RKO (cell line): ENCODE measurements at places on chromosomes 3 and 15.

DNA sequence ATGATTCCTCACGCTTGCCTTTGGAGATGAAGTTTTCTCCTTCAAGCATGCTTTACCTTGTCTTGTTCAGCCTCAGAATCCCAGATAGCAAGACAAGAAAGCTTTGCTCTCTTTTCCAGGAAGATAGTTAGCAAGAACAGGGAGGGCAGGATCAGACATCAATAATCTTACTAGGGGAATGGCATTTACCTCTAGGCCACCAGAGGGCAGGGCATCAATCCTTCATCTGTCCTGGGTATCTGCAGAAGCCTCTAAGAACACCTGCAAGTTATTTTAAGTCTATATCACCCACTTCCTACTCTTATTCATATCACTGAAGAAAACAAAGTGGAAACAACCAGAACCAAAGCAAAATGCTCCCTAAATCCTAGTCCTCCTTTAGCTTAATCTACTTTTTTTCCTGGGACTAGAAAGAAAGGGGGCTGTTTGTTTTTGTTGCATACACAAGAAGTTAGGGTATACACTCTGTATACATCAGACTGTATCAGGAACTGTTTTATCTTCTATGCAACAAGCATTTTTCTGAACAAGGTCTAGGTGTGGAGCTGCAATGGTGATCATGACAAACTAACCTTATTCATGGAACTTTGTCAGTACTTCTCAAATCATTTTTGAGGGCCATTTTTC is 862.5 kb downstream of the CADM2 start:
- peak; percentile 60 for DNase-seq

DNA sequence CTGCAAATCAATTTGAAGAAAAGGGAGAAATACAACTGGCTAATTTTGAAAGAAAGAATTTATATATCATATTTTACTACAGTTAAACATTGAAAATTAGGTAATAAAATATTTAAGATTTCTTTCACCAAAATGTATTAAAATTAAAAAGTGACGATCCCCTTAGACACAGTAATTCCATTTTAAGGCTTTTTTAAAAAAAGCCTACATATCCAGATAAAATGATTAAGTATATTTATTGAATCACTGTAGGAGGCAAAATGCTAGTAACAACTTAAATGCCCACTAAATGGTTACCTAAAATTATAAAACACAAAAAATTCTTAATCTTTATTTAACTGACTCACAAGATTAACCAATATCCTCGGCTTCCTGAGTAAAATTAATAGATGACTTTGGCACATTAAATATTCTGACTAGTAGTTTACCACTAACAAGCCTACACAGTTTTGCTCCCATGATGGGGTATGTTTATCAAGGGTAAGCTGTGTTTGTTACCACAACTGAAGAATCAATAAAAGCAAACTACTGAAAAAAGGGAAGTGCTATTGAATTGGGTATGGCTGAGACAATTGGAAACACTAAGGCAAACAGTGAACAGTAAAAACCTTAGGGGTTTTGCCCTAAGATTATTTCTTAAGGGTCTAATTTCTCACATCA is 28.4 kb downstream of the ANKRD28 start:
- DNase-seq: no peak

GRCh38 chr3:30661098-30661873 is 54.9 kb downstream of the TGFBR2 start:
- DNase-seq: no peak

- DNase-seq: no peak
Observed at GRCh38 chr3:67704322-67704721, 49.9 kb upstream of the SUCLG2 start.

DNA sequence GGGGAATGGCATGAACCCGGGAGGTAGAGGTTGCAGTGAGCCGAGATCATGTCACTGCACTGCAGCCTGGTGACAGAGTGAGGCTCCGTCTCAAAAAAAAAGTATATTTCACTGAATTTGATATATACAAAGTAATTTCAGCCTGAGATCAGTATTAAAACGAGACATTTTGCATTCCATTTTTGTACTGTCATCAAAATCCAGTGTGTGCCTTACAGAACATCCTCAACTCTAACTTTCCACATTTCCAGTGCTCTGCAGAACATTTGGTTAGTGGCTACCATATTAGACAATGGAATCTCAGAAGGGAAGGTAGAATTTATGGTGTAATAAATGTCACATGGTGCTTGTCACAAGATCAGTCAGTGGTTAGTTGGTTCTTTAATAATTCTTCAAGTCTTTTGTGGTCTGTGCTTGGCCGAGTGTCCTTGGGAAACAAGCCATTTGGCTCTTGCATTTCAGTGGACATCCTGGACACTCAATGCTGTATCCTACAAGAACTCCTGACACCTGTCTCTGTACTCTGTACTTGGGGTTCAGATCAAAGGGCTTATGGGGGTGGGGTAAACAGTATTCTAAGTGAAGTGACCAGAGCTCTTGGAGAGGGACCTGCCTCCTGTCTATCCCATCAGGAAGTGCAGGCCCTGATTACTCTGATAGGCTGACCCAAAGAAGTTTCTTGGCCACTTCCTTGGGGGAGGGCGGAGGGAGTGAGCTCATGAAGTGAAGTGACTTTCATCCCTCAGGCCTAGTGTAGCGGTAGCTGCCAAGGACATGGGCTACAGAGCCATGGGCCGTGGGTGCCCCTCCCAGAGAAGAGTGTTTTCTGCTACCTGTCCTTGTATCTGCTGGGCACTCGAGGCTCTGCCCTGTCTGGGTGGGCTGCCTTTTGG is 3.7 kb downstream of the ACVR2B start:
- DNase-seq: no peak

DNA sequence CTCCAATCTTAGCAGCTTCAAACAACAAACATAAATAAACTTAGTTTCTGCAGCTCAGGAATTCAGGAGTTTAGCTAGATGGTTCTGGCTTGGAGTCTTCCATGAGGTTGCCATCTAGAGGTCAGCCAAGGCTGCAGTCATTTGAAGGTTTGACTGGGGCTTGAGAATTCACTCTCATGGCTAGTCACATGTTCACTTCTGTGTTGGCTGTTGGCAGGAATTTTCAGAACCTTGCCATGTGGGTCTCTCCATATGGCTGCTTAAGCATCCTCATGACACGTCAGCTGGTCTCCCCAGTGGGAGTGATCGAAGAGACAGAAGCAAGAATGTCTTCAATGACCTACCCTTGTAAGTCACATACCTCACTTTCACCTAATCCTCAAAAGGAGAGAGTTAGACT is 269.2 kb upstream of the CNTN3 start:
- peak; percentile 46 for DNase-seq

DNA sequence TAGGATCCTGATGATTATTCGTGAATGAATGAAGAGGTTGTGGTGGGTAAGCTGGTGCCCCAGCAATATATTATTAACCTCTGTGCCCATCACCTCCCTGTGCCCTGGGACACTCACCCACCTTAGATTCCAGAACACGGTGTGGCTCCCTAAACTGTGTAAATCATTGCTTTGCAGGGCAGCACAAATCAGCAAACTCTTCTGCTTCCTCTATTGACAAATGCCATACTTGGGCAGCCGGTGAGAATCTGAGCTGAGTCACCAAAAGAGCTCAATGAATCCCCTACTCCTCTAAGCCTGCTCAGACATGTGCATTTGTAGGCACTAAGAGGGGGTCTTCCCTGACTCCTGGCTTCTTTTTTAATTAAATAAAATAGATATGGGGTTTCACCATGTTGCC is 15.7 kb downstream of the UQCC5 start:
- no peak for DNase-seq
